Activated CD8-positive, alpha-beta memory T cell treated with anti-CD3 and anti-CD28 coated beads for 24 hours (primary cell): ENCODE measurements at places on chromosomes 11 and 22.

DNA sequence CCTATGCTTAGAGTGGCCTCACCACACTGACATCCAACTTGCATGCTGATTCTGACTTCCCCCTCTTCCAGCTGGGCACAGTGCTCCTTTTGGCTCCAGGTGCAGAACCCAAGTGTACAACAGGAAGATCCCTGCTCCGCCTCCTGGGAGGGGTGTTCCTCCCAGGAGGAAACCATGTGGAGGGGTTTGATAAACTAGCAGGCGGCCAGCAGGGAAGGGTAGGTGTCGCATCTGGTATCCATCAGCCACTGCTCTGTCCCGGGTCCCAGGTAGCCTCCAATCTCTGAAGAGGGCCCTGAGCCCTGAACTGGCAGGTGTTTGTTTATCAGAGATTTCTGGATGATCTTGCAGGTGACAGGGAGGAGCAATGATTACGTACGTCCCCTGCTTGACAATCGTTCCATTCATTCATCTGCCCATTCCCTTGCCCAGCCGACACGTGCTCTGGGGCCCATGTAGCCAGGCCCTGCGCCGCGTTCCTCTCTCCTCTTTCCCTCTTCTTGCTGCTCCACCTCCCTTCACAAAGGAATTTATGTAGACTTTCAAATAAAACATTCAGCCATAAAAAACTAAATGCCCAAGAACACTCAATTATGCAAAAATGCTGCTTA is 41.2 kb upstream of the MICAL2 start:
- no peak for DNase-seq

GRCh38 chr11:86548271-86548917 is 124.0 kb downstream of the ME3 start:
- no peak for DNase-seq

DNA sequence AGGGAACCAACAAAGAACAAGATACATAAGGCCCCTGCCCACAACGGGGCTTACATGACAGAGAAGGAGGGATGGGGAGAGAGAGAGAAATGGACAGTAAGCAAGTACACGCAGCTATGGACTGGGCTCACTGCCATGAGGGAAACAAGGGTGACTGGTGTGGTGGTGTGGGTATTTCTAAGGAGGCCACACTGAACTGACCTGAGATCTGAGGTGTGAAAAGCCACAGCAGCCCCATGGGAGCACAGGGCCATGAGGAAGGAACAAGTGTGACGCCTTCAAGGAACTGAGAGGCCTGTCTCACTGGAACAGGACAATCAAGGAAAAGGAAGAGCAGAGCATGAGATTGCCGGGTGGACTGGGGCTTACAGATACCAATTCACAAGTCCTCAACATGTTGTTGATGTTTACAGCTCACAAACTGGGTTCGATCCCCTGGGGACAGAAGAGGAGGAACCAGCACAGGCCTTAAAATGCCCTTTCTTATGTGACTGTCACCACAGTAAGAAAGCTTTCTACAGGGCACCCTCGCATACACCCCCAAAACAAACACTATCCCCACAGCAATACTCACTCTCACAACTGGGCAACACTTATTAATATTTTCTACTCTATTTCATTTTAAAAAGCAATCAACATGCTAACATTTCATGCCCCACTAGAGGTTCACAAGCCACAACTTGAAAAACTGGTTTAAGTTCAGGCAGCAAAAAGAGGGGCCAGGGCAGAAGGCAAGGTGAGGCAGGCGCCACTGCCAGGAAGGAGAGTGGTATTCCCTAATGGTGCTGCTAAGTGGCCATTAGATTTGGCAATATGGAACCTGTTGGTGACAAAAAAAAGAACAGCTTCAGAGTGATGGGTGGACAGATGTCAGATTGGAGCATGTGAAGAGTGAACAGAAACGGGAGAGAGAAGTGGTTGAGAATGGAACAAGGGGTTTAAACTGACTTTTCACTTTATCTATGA is 39.1 kb downstream of the TCIRG1 start:
- DNase-seq: no peak

- DNase-seq: peak; percentile 56
Measured at GRCh38 chr11:76598426-76598839, 72.1 kb downstream of the LRRC32 start.

GRCh38 chr11:69071956-69072355 is 23.2 kb downstream of the TPCN2 start:
- DNase-seq: no peak

DNA sequence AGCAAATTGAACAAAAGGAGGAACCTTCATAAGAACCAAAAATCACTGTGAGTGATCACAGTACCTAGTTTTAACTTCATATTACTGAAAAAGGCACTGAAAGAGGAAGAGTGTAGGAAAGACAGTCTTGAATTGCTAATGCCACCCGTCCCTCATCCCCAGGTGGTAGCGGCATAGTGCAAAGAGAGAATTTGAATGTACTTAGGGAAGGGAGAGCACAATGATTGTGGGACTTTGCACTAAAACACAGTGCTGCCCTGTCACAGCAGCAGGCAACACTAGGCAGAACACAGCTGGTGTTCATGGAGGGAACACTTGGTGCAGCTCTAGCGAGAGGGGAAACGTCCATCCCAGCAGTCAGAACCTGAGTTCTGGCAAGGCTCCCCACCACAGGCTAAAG is 716.3 kb upstream of the ANO5 start:
- no peak for DNase-seq

DNA sequence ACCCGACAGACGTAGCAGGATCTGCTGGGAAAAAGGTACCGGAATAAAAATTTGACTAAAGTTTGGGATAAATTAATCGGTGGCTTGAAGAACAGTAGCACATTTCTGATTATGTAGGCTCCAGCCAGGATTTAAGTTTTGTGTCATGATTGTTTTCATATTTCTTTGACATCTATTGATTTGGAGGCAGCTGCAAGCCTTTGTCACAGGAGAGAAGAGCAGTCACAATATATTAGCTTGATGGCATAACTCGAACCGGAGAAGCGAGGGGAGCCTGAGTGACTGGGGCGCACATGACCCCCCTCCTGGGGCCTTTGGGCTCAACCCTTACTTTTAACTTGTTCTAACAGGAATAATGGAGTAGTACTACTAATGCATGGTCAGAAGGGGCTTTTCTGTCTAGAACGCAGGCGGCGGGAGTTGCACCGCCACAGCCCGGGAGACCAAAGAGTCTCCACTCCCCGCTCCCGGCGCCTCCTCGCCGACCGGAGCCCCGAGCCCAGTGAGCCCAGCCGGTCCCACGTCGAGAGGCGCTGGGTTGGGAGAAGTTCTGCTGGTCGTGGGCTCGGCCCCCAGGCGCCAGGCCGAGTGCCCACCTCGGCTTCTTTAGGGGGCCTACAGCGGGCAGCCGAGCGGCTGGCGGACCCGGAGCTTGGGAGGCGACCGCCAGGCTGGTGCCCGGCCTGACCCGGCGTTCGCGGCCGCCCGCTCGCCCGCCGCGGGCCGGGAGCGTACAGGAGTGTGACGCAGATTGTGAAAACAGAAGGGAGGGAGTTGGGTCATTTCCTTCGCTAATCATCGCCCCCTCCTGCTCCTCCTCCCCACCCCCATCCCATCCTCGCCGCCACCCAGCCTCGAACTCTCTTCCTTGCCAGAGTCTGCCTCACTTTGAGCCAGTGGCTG is 15.7 kb upstream of the PAX6 start:
- no peak for DNase-seq

DNA sequence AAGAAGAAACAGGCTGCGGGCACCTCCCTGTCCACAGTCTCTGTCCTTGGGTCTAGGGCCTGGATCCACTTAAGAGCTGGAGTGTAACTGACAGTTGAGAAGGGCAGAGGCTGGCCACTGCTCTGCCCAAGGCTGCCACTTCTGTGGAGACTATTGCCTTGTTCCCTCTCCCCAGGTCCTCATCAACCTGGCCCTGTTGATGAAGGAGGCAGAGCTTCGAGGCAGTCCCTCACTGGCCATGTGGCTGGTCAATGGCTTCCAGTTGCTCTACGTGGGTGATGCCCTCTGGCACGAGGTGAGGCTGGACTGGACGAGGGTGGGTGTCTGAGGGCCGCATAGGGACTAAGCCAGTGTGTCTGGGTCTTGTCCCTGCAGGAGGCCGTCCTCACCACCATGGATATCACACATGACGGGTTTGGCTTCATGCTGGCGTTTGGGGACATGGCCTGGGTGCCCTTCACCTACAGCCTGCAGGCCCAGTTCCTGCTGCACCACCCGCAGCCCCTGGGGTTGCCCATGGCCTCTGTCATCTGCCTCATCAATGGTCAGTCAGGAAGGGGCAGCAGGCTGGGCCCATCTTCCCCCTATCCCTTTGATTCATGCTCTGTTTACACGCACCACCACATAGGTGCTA is 2.8 kb downstream of the ZNHIT2 start:
- no peak for DNase-seq

DNA sequence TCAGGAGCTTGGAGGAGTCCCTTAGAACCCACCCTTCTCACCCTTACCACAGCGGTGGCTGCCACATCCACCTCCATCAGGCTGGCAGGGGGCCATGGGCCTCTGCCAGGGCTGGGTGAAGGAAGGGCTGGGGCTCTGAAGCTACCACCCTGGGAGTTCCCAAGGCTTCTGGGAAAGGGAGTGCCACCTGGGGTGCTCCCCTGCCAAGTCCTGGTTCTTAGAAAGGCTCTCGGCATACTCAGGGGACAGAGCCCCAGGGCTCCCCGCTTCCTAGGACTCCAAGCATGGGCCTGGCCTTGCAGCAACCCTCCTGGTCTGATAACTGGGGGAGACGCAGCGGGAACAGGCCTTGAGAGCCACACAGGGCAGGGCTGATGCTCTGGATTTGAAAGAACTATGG is 438 bp upstream of the PLA2G3 start:
- no peak for DNase-seq

DNA sequence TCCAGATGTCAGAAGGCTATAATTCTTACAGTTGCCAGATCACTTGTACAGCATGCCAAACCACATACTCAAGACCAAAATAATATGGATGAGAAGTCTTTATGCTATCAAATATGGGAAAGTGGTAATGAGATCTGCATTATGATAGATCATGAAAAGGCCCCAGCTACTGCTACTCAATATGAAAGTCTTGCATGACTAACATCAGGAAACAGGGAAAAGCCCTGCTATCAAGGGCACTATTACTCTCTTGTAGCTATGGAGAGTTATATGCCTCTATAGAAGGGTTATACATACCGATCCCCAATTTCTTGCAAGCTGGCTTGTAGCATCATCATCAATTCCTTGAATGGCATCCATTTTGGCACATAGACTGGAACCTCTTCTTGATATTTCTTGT is 30.2 kb upstream of the TMPRSS5 start:
- no peak for DNase-seq

DNA sequence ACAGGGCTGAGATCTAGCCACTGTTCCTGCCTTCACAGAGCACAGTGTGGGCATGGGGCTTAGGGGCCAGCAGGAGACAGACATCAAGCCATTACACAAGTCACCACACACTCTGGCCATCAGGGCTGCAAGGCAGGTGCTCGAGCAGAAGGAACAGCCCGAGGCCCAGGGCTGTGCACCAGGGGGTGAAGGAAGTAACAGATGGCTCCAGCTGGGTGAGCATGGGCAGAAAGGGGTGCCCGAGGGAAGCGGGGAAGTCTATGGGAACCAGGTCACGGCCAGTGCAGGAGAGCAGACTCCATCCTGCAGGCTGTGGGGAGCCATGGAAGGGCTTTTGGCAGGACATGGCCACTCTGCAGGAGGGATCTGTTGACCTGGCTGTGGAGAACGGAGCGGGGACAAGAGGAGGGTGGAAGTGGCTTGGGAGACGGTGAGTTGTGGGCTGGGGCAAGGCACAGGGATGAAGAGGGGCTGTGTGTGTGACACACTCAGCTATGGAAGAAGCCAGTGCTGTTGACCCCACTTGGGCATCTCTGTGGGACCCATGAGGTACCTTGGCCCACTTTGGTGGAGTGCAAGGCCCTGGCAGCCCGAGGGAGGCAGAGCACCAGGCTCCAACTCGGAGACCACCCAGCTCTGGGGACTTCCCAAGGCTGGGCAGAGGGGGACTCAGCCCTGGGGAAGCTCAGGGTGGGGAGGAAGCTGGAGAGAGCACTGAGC is 3.6 kb downstream of the C11orf68 start:
- no peak for DNase-seq

DNA sequence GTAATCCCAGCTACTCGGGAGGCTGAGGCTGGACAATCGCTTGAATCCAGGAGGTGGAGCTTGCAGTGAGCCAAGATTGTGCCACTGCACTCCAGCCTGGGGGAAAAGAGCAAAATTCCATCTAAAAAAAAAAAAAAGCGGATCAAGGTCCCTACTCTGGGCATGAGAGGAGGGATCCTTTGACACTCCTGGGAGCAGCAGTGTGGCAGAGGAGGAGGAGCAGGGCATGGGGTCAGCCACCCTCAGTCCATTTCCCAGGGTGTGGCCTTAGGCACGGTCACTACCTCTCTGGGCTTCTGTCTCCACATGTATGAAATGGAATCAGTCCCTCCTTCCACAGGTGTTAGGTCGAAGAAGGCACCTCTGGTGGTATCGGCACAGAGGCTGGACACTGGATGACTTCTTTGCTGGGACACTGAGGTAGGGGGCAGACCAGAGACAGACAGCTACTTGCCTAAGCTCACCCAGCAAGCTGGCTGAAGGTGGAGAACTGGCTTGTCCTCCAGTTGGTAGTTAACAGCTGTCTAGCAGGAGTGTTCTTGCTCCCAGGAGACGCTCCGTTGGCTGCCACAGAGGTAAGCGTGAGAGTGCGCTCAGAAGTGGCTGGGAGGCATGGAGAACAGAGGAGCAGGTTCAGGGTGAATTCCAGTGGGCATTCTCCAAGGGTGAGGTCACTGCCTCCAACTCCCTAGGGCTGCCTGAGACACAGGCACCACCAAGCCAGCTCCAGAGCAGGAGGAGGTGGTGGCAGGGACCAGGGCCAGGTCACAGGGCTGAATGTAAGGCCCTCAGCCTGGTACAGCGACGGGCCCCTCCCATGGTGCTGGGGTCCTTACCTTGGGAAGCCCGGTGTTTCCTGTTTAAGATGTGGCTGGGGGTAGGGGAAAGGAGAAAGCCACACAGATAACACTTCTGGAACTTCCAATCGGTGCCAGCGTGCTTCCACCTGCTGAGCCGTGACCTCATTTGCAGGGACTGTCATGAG is 19.5 kb downstream of the TXN2 start:
- DNase-seq: no peak

GRCh38 chr11:33329705-33330329 is 72.6 kb downstream of the HIPK3 start:
- no peak for DNase-seq

GRCh38 chr22:30647536-30647935 is 12.0 kb downstream of the SLC35E4 start:
- no peak for DNase-seq
